ENCODE measurements at places on chromosomes 13 and 19.

DNA sequence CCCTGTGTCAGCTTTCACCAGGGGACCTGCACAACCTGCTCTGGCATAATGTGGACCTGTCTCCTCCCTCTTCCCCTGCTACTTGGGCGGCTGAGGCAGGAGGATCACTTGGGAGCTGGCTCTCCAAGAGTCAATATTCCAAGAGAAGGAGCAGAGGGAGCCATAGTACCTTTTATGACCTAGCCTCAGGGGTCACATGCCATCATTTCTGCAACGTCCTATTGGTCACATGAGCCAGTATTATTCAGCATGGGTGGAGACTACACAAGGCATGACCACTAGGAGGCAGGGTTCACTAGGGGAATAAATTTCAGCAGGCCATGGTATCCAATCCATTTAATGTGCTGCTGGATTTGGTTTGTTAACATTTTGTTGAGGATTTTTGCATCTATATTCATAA, 12.0 kb upstream of the SHFL start:
- DNase-seq: peak; percentile 44

GRCh38 chr13:50080203-50080910, 65.1 kb downstream of the KCNRG start:
- DNase-seq: peak; percentile 56

- no peak for DNase-seq
Observed at GRCh38 chr19:5711025-5711424, 8.9 kb downstream of the LONP1 start.

DNA sequence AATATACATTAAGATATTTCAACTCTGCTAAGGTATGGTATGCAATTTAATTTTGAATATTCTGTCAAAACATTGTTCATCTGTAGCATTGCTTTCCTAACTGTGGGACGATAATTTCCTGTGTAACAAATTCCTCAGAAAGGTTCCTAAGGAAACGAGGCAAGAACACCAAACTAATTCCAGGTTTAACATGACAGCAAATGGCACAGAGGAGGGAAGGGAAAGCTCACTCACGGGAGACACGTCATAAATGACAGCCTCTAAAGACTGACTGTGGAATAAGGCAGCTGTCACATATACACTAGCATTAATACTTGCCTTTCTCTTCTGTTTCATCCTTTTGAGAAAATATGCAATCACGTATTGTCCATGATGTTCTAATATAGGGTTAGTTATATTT, 380.6 kb downstream of the LIG4 start:
- no peak for DNase-seq

Measured in hematopoietic multipotent progenitor cell treated with erythropoietin and hydrocortisone succinate and interleukin-3 and kit ligand, for 15 days (in vitro differentiated cells).